ENCODE measurements at places on chromosomes 7 and 10. TPM values are rescaled to one million over a fixed set of nuclear protein-coding genes. Genes with fewer than 3 reads are reported as not detected.

GRCh38 chr7:4805110-4805983, 29.9 kb downstream of the AP5Z1 start:
- H3K27ac ChIP-seq = no peak overlapping the region
- no peaks in the 10 kb centered on the region for H3K27me3 ChIP-seq
- no peaks in the 10 kb centered on the region for H3K4me1 ChIP-seq
- no peak overlapping the region for H3K4me3 ChIP-seq
- DNase-seq = no peak

GRCh38 chr7:143300959-143301935, 13.1 kb downstream of the CASP2 start:
- H3K4me1 ChIP-seq = no peaks in the 10 kb centered on the region
- no peak for DNase-seq
- peaks cover 76% of the 10 kb centered on the region for H3K36me3 ChIP-seq
- H3K27ac ChIP-seq = no peak overlapping the region

DNA sequence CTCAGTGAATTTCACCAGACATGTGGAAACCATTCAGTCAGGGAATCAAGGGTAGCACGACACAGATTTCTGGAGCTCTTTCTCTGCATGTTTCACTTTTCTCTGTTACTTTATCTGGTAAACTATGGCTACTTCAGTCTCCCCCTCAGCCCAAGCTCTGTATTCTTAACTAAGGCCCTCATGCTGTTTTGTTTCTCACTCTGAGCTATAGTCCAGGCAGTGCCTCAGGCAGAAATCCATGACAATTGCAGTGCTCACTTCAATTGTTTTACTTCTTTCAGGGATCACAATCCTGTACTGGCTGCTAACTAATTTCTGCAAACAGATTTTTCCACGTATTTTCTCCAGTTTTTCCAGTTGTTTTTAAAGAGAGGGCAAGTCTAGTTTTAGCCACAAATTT, 1599.9 kb upstream of the LRRTM3 start:
- no peak overlapping the region for H3K4me3 ChIP-seq
- H3K36me3 ChIP-seq = no peaks in the 10 kb centered on the region
- no peaks in the 10 kb centered on the region for H3K4me1 ChIP-seq
- no peaks in the 10 kb centered on the region for H3K27me3 ChIP-seq
- H3K27ac ChIP-seq = no peak overlapping the region
- no peak for DNase-seq

- H3K4me3 ChIP-seq = no peak overlapping the region
- H3K27ac ChIP-seq = no peak overlapping the region
- H3K36me3 ChIP-seq = no peaks in the 10 kb centered on the region
- H3K27me3 ChIP-seq = no peaks in the 10 kb centered on the region
- H3K4me1 ChIP-seq = no peaks in the 10 kb centered on the region
- no peak for DNase-seq
Observed at GRCh38 chr7:89775459-89775858, 378.8 kb upstream of the STEAP1 start.

DNA sequence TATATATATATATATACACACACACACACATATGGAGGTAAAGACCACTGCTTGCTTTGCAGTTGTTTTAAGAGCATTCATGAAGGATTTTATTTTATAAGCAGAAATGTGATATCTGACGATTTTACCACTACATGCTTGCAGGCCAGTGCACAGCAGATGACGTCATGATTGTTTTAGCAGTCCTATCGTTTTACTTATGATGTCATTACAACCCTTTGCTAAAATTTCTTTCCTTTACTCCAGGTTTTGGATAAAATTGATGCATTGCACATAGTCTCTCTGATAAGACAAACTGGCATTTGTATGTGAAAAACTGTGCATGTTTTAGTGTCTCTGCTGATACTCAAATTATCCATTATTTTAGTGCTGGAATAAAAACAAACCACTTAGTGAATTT, 9.2 kb downstream of the EGFR start:
- H3K27ac ChIP-seq = no peak overlapping the region
- DNase-seq = no peak
- H3K27me3 ChIP-seq = no peaks in the 10 kb centered on the region
- H3K4me3 ChIP-seq = no peak overlapping the region
- no peaks in the 10 kb centered on the region for H3K36me3 ChIP-seq

GRCh38 chr7:37320848-37321468, 127.7 kb downstream of the ELMO1 start:
- DNase-seq = no peak
- no peak overlapping the region for H3K27ac ChIP-seq
- H3K4me3 ChIP-seq = no peak overlapping the region
- H3K4me1 ChIP-seq = no peaks in the 10 kb centered on the region
- H3K27me3 ChIP-seq = peaks cover 30% of the 10 kb centered on the region
- no peaks in the 10 kb centered on the region for H3K36me3 ChIP-seq

- H3K27me3 ChIP-seq = no peaks in the 10 kb centered on the region
- H3K36me3 ChIP-seq = no peaks in the 10 kb centered on the region
- H3K4me3 ChIP-seq = no peak overlapping the region
- H3K4me1 ChIP-seq = no peaks in the 10 kb centered on the region
Observed at GRCh38 chr7:68288144-68288593, 1291.5 kb downstream of the TYW1 start.

- peak within 1 kb of the TSS; percentile 43 for H3K4me3 ChIP-seq
- no peaks in the 10 kb centered on the region for H3K27me3 ChIP-seq
- peak within 1 kb of the TSS; percentile 63 for H3K27ac ChIP-seq
- no peaks in the 10 kb centered on the region for H3K36me3 ChIP-seq
- DNase-seq = peak; percentile 90
Observed at GRCh38 chr10:44978570-44979280, at the start of gene DEPP1. DEPP1 (minus strand) TSS chr10:44978809; CDS start chr10:44978030, 779 bp downstream.

DNA sequence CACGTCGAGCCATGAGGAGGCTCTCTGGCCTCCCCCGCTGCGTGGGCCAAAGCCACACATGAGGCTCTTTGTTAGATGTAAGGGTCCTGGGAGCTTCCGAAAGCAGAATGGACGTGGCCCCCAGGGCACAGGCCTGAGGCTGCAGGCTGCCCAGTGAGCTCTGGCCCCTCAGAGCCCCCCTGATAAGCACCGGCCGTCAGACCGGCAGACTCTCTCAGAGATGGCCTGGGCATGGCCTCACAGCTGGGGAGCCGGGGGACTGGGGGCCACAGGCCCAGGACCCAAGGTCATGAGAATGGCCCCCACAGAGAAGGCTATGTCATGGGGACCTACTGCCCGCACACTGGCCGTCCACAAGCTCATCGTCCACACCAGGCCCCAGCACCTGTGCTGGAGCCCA, 31.7 kb upstream of the ADGRA1 start:
- no peak overlapping the region for H3K27ac ChIP-seq
- DNase-seq = no peak
- H3K36me3 ChIP-seq = no peaks in the 10 kb centered on the region
- H3K4me1 ChIP-seq = no peaks in the 10 kb centered on the region
- H3K27me3 ChIP-seq = no peaks in the 10 kb centered on the region

DNA sequence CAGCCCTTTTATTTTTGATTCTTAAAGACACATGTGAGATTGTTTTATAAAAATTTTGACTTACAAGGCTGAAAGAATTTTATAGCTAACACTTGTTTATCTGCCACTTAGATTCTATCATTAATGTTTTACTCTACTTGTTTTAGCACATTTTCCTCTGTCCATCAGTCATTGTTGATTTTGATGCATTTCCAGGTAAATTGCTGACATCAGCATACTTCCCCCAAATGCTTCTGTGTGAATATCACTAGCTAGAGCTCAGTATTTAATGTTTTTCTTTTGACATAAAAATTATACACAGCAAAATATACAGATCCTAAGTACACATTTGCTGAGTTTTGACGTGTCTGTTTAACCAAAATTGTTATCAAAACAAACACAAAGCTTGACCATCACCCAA, 43.0 kb downstream of the INPP5A start:
- H3K36me3 ChIP-seq = no peaks in the 10 kb centered on the region
- H3K27me3 ChIP-seq = no peaks in the 10 kb centered on the region
- no peaks in the 10 kb centered on the region for H3K4me1 ChIP-seq

DNA sequence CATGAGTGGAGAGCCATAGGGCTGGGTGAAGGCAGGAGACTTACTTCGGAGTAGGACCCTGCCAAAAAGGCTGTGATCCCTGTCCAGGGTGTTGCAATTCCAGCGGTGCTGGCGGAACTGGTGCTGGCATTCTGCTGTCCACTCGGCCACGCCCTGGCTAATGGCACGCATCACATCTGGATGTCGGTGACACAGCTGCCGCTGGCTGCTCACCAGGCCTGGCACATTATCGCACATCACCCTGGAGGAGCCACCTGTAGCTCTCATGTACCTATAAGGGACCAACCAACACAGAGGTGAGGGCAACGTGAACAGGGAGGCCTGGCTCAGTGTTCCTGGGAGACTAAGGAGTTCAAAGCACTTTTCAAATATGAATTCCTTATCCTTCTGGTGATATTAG, 2.3 kb downstream of the WNT2 start:
- no peaks in the 10 kb centered on the region for H3K36me3 ChIP-seq
- no peak overlapping the region for H3K27ac ChIP-seq
- no peaks in the 10 kb centered on the region for H3K27me3 ChIP-seq
- no peak overlapping the region for H3K4me3 ChIP-seq

CALCR gene
- total RNA-seq = 0.10 TPM
